Stimulated activated CD4-positive, alpha-beta T cell treated with anti-CD3 and anti-CD28 coated beads, Interleukin-4, amount 100 ng/mL, for 48 hours (primary cell): ENCODE measurements at places on chromosomes 7 and 10.

DNA sequence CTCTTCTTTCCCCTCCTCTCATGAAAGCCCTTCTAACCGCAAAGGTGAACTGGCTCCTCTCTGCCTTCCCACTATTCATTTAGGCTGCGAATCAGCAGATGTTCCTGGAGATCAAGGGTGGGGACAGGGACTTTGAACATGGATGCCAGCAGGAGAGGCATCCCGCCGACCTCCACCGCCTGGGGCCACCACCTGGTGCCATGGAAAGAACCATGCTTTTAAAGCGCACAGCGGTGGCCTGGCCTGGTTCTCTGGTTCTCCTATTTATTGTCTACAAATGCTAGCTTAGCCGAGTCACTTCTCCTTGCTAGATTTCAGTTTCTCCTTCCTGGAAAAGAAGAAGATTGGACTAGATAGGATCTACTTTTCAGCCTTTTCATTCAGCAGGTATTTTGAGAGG lies 43.2 kb upstream of the KCNMA1 start:
- DNase-seq, result no peak

DNA sequence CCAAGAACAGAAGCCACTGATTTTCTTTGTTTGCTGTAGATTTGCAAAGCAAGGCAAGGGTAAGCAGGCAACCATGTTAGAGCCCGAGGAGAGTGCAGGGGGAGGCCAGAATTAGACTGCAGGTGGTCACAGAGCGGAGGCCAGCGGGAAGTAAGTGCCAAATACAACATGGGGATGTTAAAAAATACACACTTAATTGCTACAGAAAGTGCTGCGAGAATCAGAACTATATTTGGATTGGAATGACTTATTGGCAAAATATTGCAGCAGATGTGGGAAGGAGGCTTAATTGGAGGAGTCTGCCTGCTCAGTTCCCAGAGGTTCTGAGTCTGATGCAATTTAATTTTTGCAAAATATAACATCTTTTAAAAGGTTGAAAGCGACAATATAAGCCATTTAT lies 49.7 kb upstream of the ADCY1 start:
- no peak for DNase-seq

DNA sequence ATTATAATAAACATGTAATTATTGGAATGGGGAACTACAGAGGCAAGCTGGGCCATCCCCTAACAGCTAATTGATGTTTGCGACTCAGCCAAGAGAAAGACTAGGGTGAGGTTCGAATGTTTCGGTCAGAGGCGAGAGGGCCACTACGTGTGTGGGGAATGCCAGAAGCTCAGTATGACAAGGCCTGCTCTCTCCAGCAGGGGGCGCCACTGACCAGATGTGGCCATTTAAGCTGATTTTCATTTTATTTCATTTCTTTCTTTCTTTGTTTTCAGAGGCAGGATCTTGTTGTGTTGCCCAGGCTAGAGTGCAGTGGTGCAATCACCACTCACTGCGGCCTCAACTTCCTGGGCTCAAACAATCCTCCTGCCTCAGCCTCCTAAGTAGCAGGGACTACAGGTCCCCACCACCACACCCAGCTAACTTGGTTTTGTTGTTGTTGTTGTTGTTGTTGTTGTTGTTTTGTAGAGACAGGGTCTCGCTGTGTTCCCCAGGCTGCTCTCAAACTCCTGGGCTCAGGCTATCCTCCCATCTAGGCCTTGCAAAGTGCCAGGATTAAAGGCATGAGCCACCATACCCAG lies 38.1 kb downstream of the TMEM130 start:
- DNase-seq, result peak; percentile 60

GRCh38 chr7:17640730-17641377 lies 299.4 kb downstream of the SNX13 start:
- peak; percentile 4 for DNase-seq

GRCh38 chr10:48778193-48778857 lies 93.7 kb downstream of the WDFY4 start:
- no peak for DNase-seq

- peak; percentile 28 for DNase-seq
Observed at GRCh38 chr10:104642658-104643302, 1.7 kb downstream of the SORCS3 start.
